ENCODE measurements at places on chromosomes 11 and 22.

GRCh38 chr22:41343300-41343699, 38.4 kb upstream of the TEF start:
- no peak for DNase-seq

DNA sequence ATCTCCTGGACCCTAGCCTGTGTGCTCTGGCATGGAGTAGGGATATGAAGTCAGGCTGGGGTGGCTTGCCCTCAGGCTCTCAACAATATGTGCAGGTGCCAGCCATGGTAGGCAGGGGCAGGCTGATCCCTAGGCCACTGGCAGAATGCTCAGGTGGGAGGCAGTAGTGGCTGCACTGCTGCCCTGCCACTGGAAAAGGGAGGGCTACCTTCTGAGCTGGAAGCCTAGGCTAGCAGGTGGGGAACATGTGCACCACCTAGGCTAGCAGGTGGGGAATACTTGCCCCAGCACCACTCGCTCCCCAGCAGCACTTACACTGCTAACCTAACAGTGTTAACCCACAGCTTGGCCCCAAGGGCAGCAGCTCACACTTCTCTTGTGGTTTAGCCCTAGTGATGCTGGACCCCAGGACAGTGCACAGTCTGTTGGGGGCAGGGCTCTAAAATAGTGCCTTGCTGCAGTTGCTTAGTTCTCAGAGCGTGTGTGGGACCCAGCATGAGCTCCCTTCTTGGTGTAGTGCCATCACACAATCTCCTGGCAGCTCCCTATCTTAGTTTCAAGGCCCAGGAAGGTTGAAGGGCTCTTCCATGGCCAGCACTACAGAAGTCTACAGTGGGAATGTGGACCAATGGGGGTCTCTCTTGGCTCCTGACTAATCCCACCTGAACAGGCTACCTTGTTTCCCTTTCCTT, 130.8 kb downstream of the FCHSD2 start:
- DNase-seq, result no peak

- no peak for DNase-seq
These were observed 37.6 kb downstream of the PTPRJ start for GRCh38 chr11:48017831-48018527.

DNA sequence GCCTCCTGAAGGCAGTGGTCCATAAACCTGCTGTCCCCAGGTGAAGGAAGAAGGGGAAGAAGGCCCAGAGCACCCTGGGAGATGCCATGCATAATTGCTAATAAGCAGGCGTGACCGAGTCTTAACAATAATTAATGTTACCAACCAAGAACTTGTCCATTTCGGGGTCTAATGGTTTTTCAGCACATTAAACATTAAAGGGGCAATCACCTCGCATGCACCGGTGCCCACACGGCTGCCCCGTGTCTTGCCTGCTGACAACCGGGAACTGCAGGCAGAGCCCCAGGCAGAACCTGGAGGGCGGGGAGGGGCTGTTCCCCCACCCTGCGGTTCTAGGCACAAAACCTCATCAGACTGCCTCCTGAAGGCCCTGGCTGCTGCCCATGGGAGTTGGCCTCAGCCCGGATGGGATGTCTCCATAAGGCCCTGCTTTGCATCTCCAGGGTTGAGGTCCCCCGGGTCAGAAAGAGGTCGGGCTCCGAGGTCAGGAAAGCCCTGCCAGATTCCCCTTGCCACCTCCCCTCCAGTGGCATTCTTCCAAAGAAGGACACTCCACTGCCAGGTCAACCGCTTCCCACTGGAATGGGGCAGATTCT, 169.0 kb downstream of the BUD13 start:
- DNase-seq, result no peak

DNA sequence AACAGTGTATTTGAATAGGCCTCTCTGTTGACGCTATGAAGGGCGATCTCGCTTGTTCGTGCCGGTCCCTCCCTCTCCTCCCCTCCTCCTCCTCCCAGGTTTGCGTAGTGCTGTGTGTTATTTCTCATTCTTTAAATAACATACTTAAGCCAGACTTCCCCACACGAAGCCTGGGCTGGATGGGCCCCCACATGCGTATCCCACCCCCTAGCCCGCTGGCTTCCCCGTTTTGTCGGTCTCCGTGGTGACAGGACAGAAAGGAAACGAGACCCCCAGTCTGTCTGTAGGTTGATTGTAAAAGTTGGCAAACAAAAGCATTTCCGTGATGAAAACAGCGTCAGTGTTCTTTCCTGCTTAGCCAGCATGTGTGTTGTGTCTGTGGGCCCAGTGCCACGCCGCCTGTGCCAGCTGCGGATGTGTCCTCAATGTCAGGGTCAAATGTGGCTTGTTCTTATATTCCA, 27.3 kb downstream of the FAM118A start:
- DNase-seq, result no peak

GRCh38 chr11:107928767-107929507, 689 bp downstream of the RAB39A start:
- no peak for DNase-seq

DNA sequence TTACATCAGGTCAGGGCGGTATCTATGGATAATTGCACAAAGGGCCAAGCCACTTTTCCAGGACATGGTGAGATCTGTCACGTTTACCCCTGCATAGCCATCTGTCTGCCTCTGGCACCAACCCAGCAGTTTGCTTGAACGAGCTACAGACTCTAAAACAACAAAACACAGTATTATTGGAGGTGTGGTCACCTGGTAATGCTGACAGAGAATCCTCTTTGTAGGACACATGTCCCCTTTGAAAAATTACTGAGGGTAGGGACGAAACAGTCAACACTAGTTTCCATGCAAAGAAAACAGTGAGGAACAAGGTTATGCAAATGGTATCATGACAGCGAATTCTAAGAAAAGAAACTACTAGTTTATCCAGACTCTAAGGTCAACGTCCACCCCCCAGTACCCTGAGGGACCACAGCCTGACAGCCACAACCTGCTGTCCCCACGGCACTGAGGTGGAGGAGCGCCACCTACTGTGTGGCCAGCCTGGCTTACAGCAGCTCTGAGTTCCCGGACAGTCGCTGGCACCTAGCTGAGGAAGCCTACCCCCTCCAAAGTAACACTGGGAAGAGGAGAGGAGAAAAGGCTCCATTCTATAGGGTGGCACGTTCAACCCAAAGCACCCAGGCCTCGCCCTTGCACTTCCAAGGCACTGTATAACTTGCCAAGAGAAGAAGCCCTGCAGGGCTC, 117.4 kb upstream of the BID start:
- no peak for DNase-seq

GRCh38 chr11:47986742-47987141, 6.4 kb downstream of the PTPRJ start:
- DNase-seq, result no peak

- no peak for DNase-seq
These were observed 186.8 kb downstream of the ETS1 start for GRCh38 chr11:128400382-128401203.

GRCh38 chr22:38761202-38762162, 5.7 kb upstream of the SUN2 start:
- DNase-seq, result no peak

GRCh38 chr11:128859563-128860441, 7.3 kb downstream of the KCNJ1 start:
- DNase-seq, result peak; percentile 40
